ENCODE measurements at places on chromosomes 13 and 19.
A peak's percentile ranks its signal among the peaks of the same experiment; 100 is the strongest.

GRCh38 chr19:27974082-27974513 is 1238.9 kb downstream of the UQCRFS1 start:
- DNase-seq, result no peak

GRCh38 chr13:87674247-87674738 is 3.1 kb downstream of the SLITRK5 start:
- no peak for DNase-seq

- DNase-seq, result no peak
Measured at GRCh38 chr13:56563663-56564062, 577.1 kb upstream of the PRR20A start.

DNA sequence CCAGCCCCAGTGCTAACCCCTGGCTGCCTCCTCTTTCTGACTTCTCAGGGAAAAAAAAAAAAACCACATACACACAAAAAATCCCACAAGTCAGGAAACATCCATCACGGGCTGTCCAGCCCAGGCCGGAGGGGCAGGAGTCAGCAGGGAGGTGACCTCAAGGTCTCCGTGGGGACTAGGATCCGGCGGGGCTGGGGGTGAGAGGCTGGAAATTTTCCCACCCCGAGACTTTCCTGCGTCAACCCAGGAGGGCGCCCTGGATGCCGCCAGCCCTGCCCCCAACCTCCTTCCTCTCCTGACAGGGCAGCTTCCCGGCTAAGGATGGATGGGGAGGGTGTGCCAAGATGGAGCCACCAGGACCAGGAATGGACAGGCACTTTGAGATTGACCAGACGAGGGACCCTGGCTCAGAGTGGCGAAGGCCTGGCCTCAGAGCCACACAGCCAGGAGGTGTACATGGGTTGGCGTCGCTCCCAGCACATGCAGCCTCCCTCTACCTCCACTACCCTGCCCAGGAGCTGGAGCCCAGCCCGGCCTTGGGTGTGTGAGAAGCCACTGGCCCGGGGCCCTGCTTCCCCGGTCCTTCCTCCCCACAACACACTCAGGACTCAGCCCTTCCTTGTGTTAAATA is 33.3 kb downstream of the BLOC1S3 start:
- DNase-seq, result no peak

DNA sequence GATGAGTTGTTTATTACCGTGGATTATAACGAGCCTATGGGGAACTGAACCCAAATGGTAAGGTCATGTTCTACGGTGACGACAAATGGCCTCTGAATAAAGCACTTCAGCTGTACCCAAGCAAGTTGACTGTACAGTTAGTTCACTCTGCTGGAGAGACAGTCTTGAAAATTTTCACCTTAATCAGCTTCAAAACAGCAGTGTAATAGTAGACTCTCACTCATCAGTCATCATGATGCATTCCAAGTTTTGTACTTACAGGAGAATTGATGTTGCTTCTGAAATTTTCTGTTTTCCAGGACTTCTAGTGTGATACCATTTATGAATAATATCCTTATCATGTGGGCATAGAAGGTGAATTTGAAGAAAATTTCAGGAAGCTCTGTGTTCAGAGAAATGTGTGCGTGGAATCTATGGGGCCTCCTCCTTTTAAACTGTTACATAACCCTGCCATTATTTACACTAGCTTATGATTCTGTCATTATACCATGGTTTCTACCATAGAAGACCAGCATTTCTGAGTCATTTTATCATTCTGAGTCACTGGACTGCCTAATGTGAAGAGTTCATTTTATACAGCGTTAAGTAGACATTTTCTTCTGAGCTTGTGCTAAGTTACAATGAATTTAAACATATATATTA is 96.9 kb downstream of the WDFY2 start:
- DNase-seq, result peak; percentile 80

GRCh38 chr13:110393761-110394160 is 86.7 kb downstream of the COL4A2 start:
- DNase-seq, result no peak

DNA sequence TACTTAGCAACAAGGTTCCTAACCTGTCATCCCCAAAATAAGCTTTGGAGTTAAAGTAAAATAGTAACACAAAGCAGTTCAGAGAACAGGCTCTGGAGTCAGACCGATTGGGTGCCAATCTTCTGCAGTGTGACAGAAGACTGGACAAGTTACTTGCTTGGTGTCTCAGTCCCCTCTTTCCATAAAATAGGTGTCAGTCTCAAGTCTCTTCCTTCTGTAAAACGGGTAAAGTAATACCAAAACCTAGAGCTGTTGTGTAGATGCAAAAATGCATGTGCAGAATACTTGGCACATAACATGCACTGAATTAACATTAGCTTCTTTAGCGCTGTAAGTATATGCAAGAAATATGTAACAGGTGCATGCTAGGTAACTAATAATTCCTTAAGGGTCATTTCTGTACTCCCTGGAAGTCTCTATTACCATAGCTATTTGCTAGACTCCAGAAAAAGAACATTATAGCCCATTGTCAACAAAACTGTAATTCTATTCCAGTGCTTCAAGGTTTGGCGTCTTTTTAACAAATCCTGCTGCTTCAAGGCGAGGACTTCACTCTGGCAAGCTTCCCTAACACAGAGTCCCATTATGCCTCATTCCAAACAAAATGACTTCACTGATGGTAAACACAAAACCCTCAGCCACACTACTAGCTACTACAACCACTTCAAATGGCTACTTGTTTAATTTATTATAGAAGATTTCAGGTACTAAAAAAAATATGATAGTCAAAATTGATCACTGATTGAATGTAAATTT is 32.8 kb downstream of the ELF1 start:
- DNase-seq, result no peak

DNA sequence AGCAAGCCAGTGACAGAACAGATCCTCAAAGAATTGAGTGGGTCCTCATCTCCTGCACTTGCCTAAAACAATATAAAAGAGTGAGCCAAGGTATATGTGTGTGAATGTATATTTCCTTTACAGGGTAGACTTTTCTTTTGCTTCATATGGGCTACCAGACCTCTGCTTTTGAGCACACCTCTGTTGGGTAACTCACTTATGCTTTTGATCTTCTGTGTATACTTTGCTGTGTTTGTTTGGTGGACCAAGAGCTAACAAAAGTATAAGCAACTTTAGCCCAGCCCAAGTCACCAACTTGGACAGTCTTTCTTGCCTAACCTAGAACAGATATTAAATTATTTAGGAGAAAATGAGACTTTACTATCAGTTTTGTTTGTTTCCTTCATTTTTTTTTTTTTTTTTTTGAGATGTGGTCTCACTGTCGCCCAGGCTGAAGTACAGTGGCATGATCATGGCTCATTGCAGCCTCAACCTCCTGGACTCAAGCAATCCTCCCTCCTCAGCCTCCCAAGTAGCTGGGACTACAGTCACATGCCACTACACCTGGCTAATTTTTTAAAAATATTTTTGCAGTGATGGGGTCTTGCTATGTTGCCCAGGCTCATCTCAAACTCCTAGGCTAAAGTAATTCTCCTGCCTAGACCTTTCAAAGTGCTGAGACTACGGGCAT is 513.1 kb downstream of the DCT start:
- no peak for DNase-seq

DNA sequence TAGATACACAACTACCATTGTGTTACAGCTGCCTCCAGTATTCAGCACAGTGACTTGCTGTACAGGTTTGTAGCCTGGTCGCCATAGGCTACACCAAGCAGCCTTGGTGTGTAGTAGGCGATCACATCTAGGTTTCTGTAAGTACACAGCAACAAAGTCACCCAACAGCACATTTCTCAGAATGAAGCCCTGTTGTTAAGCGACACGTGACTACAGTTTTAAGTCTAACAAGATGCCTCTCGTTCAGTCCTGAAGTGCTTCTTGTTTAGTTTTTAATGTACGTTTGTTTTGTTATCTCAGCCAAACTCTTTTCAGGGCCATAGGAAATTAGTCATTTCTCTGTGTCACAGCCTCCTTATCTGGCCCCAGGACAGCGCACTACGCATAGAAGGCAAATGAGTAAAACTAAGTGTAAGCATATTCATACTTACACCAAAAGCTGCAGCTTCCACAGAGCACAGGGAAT is 50.0 kb upstream of the GPR183 start:
- no peak for DNase-seq

DNA sequence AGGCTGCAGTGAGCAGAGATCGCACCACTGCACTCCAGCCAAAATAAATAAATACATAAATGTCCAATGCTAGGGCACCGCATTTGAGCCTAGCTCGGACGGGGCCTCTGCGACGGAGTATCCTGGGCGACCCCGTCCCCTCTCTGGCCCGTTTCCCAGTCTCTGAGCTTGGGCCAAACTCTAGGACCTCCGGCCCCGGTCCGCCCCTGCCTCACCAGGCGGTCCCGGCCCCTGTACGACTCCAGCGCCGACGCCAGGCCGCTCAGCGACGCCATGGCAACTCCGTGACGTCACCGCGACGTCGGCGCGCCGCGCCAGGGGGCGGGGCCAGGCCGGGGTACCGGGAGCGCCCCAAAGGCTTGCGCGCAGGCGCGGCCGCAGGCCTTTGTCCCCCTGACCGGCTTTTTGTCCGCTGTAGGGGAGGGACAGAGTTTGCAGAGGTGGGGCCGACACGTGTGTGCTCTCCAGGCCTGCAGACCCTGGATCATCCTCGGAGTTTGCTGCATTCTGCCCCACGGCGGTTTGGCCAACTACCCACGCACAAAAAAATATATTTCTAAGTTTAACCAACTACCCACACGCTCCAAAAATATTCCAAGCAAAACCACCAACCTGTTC is at the start of gene PEX11G:
Gene PEX11G (minus strand): TSS at position 300 of the 618 bp plus-strand sequence. CDS start 25 bp downstream, at position 275.
- DNase-seq, result peak; percentile 45

Measured in foreskin keratinocyte (primary cell).